ENCODE measurements at places on chromosomes 4 and X.

GRCh38 chrX:115679460-115679859 lies 118.5 kb downstream of the PLS3 start:
- DNase-seq, result peak; percentile 50

- no peak for DNase-seq
Measured at GRCh38 chr4:137711502-137711901, 179.2 kb upstream of the PCDH18 start.

GRCh38 chr4:48462363-48462762 lies 20.8 kb upstream of the SLC10A4 start:
- no peak for DNase-seq

DNA sequence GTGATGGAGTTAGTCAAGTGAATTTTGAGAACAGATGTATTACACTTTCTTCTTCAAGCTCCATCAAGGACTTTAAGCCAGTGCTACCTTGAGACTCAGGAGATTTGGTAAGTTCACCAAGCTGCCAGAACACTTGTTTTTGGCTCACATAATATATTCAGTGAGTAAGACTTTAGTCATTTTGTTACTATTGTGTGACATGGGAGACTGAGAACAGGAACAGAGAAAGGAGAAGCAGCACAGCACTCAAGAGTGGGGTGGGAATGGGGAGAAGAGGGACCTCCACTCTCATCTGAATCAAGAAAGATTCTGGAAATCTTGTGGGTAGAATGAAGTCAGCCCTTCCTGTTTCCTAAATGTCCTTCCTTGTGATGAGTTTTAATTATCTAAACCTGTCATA lies 87.3 kb upstream of the TET2 start:
- no peak for DNase-seq

- no peak for DNase-seq
Measured at GRCh38 chr4:4680758-4681157, 138.9 kb upstream of the STX18 start.

- no peak for DNase-seq
Measured at GRCh38 chr4:121597346-121597934, 99.3 kb downstream of the ANXA5 start.

GRCh38 chr4:64581422-64581821 lies 172.2 kb upstream of the TECRL start:
- DNase-seq, result no peak

- no peak for DNase-seq
Measured at GRCh38 chr4:26217961-26218676, 102.7 kb upstream of the RBPJ start.

DNA sequence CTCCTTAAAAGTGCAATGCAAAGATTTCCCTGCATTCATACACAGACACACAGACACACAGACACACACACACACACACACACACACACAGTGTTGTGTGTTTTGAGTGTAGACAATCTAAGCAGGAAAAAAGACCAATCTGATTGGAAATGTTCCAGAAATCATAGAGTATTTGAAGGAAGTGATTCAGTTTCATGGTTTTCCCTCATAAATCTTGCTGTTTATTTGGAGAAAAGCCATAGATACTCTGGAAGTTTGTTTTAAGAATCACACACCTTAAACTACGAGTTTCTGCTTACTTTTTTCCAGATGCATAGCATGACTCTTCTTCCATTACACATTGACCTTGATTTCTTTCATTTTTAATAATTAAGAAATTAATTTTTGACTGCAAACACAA lies 298.5 kb upstream of the BMP3 start:
- peak; percentile 2 for DNase-seq

- no peak for DNase-seq
Measured at GRCh38 chr4:128271551-128271950, 16.1 kb downstream of the PGRMC2 start.

- DNase-seq, result no peak
Measured at GRCh38 chr4:186825069-186825468, 101.4 kb upstream of the FAT1 start.

- DNase-seq, result no peak
Measured at GRCh38 chr4:176236946-176237345, 32.1 kb downstream of the ASB5 start.
